H9 (cell line): ENCODE measurements at places on chromosomes 3 and 15. TPM values are rescaled to one million over a fixed set of nuclear protein-coding genes. Genes with fewer than 3 reads are reported as not detected.
A peak's percentile ranks its signal among the peaks of the same experiment; 100 is the strongest.

GRCh38 chr3:62503516-62503915, 130.2 kb upstream of the FEZF2 start:
- DNase-seq = no peak

Gene TMEM207
- not detected in 2 replicates for total RNA-seq

DNA sequence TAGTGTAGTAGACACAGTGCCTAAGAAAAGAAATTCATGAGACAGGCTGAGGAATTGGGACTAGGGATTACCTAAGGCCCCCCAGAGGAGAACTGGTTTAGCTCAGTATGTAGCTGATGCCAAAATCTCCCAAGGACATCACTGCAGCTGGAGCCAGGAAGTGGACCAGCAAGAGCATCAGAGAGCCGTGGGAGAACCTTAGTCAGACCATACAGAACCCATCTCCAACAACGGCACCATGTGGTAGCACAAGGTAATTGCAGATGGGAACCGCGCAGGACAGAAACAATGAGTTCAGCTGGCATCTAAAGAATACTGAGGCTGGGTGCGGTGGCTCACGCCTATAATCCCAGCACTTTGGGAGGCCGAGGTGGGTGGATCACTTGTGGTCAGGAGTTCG, 81.7 kb downstream of the WNT5A start:
- peak; percentile 86 for DNase-seq

DNA sequence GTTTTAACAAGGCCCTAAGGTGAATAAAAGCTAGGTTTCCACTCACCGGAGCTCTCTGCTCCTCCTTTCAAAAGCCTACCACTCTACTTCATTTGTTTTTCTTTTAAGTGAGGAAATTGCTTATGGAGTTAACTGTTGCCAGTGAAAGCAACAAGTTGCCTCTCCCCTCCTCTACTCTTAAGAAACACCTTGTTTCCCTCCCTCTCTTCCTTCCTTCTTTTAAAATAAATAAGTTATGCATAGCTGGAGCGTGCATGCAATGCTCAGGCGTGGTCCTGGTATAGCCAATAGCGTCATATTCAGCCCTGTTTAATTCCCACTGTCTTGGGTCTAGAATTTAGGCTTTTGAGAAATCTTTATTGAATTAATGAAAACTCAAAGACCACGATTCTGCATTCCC, 101.1 kb upstream of the IGF1R start:
- no peak for DNase-seq

Gene CGNL1
- 32.5 and 34.6 TPM in 2 replicates for total RNA-seq

Gene SLC22A14
- not detected in 2 replicates for total RNA-seq

Gene STAC
- total RNA-seq = 2.9 and 3.0 TPM in 2 replicates

GRCh38 chr3:4712109-4712508, 219.0 kb downstream of the ITPR1 start:
- DNase-seq = no peak

GRCh38 chr3:118180853-118181252, 853.8 kb downstream of the IGSF11 start:
- no peak for DNase-seq

GRCh38 chr3:136671921-136672320, 80.3 kb downstream of the STAG1 start:
- DNase-seq = no peak

Gene DHFR2
- 1.6 and 1.7 TPM in 2 replicates for total RNA-seq
